ENCODE measurements at places on chromosomes 1 and 21. TPM values are rescaled to one million over a fixed set of nuclear protein-coding genes. Genes with fewer than 3 reads are reported as not detected.

GRCh38 chr1:226717256-226717909, 21.7 kb downstream of the ITPKB start:
- DNase-seq = no peak

The OR10J5 gene
- not detected for total RNA-seq

The PSMG1 gene
- 7.4 TPM for total RNA-seq

DNA sequence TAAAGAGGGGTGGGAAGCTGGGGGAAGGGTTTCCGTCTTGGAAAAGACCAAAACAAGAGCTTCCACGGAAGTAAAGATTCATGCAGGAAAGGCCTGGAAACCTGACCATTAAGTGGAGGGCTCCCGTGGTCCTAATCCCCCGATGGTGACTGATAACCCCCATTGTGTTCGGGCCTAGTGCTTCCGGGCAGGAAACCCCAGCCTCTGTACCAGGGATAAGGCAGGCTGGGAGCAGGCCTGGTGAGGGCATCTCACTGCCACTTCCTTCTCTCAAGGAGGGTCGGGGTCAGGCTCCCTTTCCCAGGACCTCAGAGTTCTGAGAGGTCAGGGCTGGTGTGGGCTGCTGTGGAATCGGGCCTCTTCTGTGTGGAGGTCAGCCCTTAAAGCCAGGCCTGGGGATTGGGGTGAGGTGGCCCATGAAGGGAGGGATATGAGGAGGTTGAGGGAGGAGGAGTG, 136.9 kb downstream of the CDC7 start:
- DNase-seq = no peak

The MATN1 gene
- not detected for total RNA-seq

DNA sequence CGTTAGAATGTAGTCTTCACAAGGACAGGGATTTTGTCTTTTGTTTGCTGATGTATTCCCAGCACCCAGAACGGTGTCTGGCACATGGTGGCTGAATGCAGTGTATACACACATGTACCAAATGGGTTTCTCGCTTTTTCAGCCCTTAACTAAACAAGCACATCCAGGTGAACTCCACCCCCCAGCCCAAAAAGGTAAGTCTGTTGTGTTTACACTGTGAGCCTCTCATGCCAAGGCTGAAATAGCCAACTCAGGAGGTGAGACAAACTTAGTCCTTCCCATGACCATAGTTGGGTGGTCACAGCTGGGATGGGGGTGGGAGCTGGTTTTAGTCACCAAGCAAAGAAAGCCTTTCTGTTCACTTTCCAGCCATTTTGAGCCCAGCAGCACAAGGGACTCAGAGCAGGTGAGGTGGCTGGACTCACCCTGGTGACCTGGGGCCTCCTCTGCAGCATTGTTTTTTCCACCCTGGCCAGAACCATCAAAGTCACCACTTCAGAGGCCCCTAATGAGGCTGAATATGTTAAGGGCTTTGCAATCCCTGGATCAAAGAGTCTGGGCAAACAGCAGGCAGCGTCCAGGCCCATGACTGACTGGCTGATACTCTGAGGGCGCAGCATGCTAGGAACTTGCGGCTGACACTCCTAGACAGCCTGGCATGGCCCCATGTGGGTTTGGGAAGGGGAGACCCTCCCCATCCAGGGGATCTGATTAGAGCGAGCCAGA, 8.7 kb downstream of the TENT5B start:
- no peak for DNase-seq
